ENCODE measurements at places on chromosomes 6 and 20.

- no peak for DNase-seq
Measured at GRCh38 chr6:33630014-33630413, 8.9 kb downstream of the ITPR3 start.

DNA sequence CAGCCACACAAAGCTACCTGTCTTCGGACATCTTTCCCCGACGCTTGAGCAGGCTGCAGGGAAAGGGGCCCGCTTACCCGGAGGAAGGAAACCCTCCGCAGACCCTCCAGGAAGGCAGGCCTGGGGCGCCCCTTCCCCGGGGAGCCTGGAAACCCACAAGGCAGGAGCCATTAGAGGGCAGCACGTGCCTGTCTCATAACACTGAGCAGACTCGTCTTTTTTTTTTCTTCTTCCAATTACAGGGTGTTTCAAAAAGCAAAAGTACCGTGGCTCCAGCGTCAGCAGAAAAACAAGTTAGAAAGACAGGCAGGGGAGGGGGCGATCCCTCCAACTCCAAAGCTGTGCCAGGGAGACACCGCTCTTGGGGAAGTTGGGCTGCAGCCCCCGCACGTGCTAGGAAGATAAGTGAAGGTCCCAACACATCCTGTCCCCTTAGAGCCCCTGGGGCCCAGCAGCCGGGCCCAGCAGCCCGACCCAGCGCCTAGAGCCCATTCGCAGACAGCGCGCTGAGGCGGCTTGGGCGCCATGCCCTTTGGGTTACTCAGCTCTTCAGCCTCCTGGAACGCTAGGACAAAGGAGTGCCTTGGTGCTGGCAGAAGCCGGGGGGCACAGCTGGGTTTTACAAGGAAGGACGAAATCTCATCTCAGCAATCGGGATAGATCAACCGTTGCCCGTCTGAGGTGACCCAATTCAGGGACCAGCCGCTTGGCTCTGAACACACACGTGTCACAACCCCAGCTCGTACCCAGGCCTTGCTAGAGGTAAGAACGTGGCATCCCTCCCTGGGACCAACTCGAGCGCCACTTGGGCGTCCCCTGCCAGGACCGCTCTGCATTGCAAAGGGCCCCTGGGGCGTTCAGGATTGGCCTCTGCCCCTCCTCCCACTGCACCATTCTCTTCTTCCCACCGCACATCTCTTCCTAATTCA lies 136.3 kb downstream of the LY86 start:
- DNase-seq, result peak; percentile 16

- DNase-seq, result no peak
Measured at GRCh38 chr6:91273729-91274128, 686.9 kb upstream of the MAP3K7 start.

- peak; percentile 58 for DNase-seq
Measured at GRCh38 chr20:21820045-21820444, 114.6 kb downstream of the PAX1 start.

DNA sequence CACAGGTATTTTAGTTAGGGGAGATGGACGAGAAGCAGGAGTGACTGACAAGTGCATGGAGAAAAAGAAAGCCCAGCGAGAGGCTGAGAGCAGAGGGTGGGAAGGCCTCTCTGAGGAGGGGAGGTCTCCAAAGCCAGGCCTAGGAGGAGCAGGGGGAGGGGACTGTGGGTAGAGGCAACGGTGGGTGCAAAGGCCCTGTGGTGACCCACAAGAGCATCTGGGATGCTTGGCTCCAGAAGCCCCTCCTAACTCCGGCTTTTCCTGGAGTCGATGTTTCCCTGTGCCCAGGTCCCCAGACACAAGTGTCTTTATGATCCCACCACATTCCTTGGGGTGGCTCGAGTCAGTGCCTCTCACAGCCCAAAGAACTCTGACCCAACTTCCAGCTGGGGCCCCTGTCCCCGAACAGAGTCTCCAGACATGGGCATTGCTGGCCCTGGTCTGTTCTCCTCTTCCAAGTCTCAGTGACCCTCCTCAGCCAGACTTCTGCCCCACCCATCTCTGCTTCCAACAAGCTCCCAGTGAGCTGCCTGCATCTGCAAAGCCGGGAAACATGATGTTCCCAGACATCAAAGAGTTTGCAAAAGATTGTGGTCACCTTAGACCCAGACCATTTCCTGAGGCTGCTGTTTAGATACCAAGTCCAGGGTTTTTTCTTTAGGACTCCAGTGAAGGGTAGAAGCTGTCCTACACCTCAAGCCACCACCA lies 11.1 kb upstream of the BMP7 start:
- DNase-seq, result no peak

All from NCI-H1105 (cell line).